ENCODE measurements at places on chromosomes 2 and 18.

DNA sequence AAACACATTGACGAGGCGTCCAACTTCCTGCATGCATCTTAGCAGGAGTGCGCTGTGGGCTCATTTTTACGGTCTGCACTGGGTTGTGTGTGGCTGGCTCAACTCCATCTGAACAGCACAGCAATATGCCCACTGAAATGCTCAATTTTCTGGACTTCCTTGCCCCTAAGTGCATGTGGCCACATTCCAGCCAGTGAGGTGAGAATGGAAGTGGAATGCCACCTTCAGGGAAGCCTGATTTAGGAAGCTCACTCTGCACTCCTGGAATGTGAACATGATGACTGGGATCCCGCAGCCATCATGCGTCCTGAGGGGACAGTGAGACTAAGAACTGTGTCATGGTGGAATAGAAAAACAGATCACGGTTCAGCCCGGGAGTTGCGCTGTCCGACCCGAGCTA, 76.2 kb downstream of the PSMG2 start:
- DNase-seq, result no peak

GRCh38 chr18:75679331-75679730, 251.8 kb upstream of the SMIM21 start:
- DNase-seq, result no peak

- DNase-seq, result no peak
These were observed 125.8 kb downstream of the CABLES1 start for GRCh38 chr18:23260926-23261590.

GRCh38 chr2:118698564-118698963, 148.9 kb downstream of the EN1 start:
- DNase-seq, result no peak

DNA sequence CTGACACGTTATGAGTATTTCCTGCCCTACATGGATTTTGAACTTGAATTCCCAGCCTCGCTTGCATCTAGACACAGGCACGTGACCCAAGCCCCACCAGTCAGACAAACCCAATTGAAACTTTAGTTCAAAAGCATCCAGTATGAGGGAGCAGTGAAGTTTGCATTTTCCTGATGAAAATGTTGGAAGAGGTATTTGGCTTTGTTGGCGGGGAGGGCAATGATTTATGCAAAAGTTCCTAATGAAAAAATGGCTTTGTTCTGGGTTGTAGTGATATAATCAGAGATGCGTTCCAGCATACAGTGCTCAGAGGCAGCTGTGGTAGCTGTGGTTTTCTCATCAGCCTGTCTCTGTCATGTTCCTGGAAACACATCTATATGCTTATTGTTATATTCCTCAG, 36.8 kb upstream of the CPS1 start:
- no peak for DNase-seq

GRCh38 chr2:64220265-64220664, 76.0 kb upstream of the PELI1 start:
- no peak for DNase-seq

- DNase-seq, result no peak
These were observed 52.7 kb upstream of the SLC14A1 start for GRCh38 chr18:45671321-45671720.

DNA sequence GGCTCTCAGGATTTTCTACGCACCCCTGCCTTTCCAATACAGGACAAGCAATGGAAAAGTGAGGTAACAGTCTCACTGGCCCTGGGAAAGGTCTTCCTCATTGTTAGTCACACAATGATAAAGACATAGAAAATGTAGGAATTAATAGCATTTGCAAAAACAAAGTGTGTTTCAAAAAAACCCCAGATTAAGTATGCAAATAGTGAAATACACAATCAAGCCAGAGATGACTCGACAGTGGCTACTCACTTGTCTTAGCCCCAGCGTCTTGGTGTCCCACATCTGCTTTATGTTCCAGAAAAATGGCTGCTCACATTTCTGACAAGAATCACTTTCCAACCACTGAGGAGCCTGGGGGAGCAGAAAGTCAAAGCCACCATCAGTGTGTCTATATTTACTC, 47.0 kb upstream of the AP1S3 start:
- no peak for DNase-seq

DNA sequence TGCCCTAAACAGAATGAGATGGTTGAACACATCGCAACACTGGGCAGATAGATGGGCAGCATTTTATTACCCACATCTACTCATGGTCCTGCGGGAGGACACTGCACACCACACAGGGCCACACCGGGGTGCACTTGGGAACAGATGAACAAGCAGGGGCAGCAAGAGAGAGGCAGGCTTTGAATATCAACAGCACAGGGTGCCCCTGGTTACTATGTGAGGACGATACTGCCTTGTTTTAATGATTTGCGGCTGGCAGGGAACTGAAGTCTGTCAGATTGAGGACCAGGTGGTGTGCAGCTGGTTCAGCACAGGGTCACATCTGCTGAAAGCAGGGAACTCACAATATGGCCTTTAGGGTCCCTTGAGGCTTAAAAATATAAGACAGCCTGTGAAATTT, 195.7 kb downstream of the PIEZO2 start:
- no peak for DNase-seq

DNA sequence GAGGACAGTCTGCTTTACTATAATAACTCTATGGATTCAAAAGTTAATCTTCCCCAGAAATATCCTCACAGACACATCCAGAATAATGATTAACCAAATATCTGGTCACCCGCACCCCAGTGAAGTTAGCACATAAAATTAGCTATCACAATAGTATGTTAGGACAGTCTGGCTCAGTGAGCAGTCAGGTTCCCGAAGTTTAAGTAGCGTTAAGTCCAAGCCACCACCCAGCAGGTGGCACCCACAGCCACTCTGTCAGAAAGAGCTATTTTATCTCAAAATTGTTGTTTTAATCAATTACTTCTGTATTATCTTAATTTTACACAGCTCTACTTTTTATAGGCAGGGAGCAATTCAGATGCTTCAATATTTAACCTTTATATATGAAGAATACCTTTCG, 537.5 kb downstream of the MBD2 start:
- DNase-seq, result peak; percentile 5

- DNase-seq, result peak; percentile 48
These were observed 66.0 kb upstream of the FAM136A start for GRCh38 chr2:70367722-70368323.

DNA sequence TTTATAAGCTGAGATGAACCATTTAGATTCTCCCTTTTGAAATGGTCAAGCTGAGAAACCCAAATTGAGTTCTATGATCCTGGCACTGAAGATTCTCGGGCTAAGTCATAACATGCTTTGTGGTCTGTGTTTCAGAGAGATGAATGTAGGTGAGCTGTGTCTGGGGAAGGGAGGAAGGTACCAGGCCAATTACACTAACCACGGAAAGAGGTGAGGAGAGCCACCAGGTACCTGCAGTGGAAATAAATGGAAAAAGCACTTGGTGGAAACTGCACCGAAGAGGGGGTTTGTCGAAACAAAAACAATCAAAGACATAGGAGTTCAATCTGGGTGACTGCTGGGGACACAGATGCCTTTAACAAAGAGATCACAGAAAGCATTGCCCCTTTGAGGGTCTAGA, 963 bp upstream of the MRPL44 start:
- no peak for DNase-seq

DNA sequence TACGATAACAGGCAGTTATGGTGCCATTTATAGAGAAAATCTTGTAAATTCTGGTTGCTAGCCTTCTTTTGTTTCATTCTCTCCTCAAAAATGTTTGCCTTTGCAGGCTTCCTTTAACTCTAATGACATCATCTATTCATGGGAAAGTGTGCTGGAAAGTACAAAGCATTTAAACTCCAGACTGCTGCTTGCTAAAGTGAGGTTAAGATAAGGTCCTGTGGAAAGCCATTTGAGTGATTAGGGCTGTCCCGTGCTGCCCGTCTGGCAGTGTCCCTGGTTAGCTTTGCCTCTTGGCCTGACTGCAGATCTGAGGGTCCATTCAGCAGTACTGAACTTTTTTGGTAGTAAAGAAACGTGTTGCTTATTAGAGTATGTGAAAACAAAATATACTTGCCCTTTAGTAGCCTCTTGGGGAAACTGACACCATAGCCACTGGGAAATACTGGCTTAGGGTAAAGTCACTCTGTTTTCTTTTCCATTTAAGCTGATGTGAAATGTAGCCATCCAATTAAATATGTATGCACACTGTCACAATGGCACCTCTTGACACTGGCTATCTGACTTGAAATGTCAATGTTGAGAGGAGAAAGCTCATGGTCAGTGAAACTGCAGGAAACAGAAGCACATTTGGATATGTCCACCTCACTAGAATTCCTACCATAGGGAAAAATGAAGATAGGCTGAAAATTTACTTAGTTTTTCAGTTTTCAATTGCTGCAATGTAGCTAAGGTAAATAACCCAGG, 321.5 kb downstream of the SLC8A1 start:
- no peak for DNase-seq

DNA sequence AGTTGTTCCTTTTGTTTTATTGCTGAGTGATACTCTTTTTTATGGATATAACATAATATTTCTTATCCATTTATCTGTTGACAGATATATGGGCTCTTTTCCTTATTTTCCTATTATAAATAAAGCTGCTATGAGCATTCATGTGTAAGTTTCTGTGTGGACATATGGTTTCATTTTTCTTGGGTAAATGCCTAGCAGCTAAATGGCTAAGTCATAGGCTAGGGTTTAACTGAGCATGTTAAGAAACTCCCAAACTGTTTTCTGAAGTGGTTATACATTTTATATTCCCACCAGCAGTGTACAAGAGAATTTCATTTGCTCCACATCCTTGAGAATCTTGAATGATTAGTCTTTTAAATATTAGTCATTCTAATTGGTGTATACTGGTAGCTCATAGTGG, 786.6 kb upstream of the CDH2 start:
- no peak for DNase-seq

GRCh38 chr2:100412466-100412865, 5.0 kb downstream of the CHST10 start:
- no peak for DNase-seq

- DNase-seq, result no peak
These were observed 107.3 kb upstream of the ZFP36L2 start for GRCh38 chr2:43333656-43334144.

DNA sequence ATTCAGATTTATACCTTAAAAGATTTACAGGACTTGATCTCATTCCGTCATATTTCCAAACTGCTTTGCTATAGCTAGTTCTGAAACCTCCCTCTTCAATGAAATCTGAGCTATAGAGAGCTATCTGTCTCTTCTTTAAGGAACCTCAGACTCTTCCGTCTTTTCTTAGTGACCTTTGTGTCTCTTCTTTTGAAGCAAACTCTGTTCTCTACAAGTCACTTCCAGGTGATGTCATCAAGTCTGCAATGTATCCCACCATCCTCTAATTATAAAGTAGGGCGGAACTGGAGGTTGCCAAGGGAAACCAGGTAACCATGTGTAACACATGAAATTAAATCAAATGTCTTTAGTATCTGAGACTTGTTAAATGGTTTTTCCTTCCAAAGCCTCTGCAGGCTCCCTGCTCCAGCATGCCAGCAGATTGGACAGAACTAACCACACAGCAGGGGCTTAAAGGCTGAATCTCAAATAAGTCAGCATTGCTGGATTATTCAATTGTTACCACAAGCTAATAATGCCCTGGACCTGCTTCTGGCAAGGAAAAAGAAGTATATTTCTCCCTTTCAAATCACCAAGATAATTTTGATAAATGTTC, 41.2 kb upstream of the PEX13 start:
- no peak for DNase-seq

DNA sequence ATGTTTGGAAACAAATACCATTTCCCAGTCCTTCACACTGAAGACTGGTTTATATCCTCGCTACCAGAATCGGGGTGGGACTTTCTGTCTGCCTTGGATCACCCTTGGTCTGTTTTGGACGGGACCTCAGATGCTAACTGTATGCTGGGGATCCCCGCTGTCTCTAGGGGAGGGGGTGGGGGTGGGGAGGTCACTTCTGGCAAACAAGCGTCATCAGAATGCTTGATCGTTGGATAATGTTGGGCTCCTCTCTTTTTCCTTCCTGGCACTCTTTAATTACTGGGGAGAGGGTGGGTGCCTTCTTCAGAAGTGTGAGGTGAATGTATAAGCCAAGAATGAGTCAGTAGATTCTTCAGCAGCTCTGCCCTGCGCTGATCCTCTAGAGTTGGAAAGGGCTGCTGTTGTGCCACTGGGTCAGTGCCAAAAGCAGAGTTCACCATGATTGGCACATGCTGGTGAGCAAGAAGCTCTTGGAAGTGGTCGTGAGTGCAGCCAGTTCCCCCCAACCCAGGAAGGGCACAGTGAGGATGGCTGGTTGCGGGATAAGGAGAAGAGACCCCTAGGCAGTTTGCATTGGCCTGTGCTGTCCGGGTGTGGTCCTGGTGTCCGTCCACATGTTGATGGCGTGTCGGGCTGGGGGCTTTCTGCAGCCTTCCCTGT, 32.2 kb downstream of the DGKD start:
- DNase-seq, result no peak

- DNase-seq, result no peak
These were observed 84.9 kb downstream of the MOGAT1 start for GRCh38 chr2:222756362-222756831.

DNA sequence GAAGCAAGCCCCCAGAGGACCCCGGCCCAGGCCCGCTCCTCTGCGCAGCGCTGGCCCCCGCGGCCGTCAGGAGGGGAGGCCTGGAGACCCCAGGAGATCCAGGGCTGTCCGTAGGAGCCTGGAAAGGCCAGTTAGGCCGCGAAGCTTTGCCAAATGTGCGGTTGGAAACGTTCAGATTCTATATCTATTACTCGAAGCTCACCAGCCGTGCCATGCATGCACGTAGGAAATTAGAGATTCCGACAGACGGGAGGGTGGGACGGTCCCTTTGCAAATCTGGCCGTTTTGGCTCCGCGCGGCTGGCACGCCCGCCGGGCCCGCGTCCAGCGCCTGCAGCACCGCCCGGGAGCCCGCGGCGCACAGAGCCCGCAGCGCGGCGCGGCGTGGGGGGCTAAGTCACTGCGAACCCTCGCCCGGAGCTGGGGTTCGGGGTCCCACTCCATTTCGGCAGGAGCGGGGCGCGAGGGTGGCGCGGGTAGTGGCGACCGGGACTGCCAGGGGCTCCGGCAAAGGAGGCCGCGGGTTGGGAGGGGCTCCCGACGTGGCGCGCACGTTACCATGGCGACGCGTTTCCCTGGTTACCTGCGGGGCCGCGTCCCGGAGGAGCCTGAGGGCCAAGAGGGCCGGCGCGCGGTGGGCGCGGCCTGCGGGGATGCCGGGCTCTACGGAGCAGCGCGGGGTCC, 488.6 kb upstream of the SMIM21 start:
- DNase-seq, result no peak

DNA sequence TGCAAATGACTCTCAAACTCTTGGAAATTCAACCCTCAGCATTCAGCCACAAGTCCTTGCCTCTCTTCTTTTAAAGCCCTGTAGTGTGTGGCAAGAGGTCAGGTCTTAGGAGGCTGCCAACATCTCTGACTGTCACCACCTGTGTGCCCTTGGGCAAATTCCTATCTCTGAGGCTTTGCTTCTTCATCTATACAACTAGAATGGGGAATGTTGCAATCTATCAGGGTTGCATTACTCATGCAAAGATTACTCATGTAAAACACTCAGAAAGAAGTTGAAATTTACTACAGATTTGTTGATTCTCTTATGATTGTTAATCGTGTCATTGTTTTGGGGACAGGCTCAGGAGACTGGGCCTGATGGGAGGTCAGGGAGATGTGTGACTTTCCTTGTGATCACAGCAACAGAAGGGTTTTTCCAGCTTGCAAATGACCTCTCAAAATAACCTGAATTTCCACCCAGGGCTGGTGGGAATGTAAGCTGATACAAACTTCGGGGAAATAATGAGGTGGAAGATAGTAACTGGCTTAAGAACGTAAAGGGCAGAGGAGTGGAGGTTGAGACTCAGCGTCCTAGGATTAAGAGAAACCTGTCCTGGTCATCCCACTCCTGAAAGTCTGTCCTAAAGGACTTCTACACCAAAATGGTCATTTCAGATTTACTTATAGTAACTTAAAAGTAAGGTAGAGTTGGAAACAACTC, 32.1 kb upstream of the SIGLEC15 start:
- no peak for DNase-seq

- no peak for DNase-seq
These were observed 33.7 kb downstream of the SPAG16 start for GRCh38 chr2:213317929-213318328.
